ENCODE measurements at places on chromosomes 1 and 21.

DNA sequence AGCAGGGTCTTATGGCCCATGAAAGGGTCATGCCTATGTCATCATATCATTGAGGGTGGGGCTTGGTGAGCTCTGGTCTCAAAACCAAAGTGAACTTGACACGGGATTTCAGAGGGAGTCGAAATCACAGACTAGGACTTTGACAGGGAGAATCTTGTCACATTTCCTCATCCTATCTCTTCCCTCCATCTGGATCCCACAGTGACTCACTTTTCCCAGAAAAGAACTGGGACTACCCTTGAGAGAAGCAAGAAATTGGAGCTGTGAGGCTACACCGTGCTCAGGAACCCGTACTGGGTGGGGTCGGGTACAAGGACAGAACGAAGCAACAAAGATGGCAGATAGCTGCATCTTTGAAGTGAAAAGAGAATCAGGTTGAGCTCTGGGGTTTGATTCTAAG is 69.5 kb downstream of the ZSCAN20 start:
- DNase-seq, result no peak

- no peak for DNase-seq
Observed at GRCh38 chr1:119873135-119874015, 22.9 kb downstream of the ADAM30 start.

GRCh38 chr21:14988760-14989159 is 76.0 kb downstream of the NRIP1 start:
- no peak for DNase-seq

- no peak for DNase-seq
Observed at GRCh38 chr1:31434979-31435378, 22.0 kb downstream of the SERINC2 start.

DNA sequence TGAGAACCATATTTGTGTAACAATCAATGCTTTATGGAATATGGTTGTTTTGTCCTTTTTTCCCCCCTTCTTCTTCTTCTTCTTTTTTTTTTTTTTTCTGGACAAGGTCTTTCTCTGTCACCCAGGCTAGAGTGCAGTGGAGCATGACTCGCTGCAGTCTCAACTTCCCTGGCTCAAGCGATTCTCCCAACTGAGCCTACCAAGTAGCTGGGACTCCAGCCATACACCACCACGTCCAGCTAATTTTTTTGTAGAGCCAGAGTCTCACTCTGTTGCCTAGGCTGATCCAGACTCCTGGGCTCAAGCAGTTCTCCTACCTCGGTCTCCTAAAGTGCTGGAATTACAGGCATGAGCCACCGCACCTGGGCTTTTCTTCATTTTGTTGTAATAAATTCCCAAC is 86.7 kb downstream of the FMN2 start:
- DNase-seq, result no peak

DNA sequence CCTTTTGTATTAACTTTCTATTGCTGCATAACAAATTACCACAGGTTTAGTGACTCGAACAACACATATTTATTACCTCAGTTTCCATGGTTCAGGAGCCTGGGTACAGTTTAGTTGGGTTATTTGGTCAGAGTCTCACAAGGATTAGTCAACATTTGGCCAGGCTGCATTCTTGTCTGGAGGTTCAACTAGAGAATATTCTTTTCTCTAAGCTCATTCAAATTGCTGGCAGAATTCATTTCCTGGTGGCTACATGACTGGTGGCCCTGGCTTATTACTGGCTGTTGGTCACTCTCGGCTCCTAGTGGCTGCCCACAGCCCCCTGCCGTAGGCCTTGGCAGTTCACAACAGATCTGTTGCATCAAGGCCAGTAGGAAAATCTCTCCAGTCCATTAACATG is 81.1 kb upstream of the ADAR start:
- no peak for DNase-seq

GRCh38 chr21:34592120-34592955 is 22.6 kb downstream of the RCAN1 start:
- no peak for DNase-seq

DNA sequence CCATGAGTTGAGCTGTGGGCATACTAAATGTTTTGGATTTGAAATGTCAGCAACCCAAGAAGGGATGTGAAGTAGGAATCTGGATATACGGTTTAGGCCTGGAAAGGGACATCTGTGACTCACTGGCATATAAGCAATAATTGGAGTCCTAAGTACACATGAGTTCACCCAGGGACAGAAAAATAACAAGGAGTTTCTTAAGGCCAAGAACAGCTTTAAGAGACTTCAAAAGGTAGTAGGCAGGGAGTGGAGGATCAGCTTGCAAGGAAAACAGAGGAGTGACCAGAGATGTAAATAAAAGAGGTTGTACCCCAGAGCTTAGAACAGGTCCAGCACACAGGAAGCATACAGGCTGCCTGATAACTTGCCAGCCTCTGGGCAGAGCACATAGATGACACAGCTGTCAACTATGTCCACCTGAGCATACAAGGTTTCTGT is 28.1 kb downstream of the TMEM50B start:
- DNase-seq, result no peak

- DNase-seq, result no peak
Observed at GRCh38 chr1:100034470-100034869, 64.7 kb downstream of the SLC35A3 start.

GRCh38 chr1:101004670-101005069 is 20.9 kb downstream of the DPH5 start:
- DNase-seq, result no peak

GRCh38 chr21:15061279-15061678 is 3.5 kb downstream of the NRIP1 start:
- DNase-seq, result no peak

DNA sequence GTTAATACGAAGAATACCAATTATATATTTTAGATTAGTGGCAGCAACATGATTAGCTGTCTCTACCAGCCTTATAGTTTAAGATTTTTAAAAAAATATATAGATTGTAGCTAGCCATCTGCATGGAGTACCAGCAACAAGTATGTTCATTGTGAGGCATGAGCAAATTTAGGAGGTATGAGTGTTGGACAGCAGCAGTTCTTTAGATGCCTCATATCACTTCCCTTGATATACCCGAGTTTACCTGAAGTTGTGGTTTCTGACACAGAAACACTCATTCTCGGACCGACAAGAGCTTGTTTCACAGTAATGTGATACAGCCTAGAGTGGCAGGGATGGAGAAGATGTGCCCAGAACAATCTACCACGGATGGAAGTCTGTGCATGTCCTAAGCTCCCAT is 69.1 kb downstream of the RGS18 start:
- no peak for DNase-seq

- DNase-seq, result no peak
Observed at GRCh38 chr21:27817902-27818623, 851.2 kb upstream of the ADAMTS5 start.

DNA sequence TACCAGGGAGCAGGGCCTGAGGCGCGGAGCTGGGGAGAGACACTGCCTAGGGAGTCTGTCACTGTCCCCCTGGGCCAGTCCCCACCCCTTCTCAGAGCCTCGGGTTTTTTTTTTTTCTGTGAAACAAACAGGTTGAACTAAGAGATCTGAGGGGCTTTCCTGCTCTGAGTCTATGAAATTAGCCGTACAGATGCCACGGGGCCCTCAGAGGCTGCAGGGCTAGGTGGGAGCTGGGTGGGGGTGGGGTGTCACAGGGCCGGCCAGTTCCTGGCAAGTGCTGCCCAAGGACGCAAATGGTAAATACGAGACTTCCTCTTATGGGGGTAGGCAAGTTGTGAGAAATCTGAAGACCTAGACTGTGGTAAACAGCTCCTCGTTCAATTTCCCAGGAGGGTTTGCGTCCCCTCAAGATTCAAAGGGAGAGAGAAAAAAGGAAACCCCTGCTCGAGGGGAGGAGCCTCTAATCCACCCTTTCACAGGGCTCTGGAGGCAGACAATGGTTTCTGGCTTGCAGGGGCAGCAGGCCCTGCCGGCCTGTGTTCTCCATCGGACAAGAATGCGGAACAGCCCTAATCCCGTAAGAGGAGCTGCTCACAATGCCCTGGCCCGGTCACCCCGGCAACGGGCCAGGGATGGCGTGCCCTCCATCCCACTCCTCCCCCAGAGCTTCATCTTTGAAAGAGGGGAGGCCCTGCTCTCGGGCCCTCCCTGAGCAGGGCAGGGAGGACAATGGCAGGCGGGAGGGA is 7.8 kb downstream of the NUAK2 start:
- DNase-seq, result no peak

GRCh38 chr1:17831597-17831996 is 76.5 kb downstream of the ACTL8 start:
- DNase-seq, result no peak

- DNase-seq, result no peak
Observed at GRCh38 chr1:247548769-247549182, at the start of gene GCSAML. Gene GCSAML, plus strand, starts transcription at chr1:247549134. Its CDS starts 58 bp downstream, at chr1:247549192.

DNA sequence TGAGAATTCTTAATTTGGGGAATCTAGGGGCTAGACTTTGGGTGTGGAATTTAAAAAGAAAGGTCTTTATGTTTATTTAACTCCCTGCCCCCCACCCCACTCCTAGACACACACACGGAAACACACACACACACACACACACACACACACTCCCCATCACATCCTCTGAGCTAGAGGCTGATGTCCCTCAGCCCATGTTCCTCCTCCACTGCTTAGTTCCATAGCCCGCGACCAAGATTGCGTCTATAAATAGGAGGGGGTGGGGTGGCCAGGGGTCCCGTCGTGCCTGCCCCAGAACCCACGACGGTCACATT is 655 bp upstream of the KIRREL1 start:
- DNase-seq, result no peak

- no peak for DNase-seq
Observed at GRCh38 chr1:239739919-239740318, 351.8 kb upstream of the FMN2 start.

GRCh38 chr1:111372336-111372965 is 55.1 kb downstream of the OVGP1 start:
- no peak for DNase-seq

- no peak for DNase-seq
Observed at GRCh38 chr1:85406887-85407533, 57.9 kb downstream of the DDAH1 start.

DNA sequence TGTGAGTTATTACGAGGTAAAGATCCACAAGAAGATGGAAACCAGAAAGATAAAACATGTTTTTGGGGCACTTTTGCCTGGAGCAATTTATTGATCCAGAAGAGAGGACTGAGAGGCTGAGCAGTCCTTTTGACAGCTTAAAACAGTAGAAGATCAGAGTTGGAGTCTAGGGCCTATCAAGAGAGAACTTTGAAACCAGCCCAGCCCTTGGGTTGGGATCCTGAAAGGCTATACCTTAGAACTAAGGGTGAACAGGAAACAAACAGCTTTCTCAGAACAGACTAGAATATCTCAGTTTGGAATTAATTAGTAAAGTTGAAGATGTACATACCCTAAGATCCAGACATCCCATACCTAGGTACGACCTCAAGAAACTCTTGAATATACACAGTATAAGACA is 89.6 kb downstream of the ZZZ3 start:
- no peak for DNase-seq

GRCh38 chr1:27220096-27220495 is 14.3 kb upstream of the WDTC1 start:
- no peak for DNase-seq

GRCh38 chr1:202349206-202349928 is 868 bp downstream of the PPP1R12B start:
- DNase-seq, result no peak

GRCh38 chr21:21968810-21969209 is 970.6 kb downstream of the NCAM2 start:
- DNase-seq, result no peak

DNA sequence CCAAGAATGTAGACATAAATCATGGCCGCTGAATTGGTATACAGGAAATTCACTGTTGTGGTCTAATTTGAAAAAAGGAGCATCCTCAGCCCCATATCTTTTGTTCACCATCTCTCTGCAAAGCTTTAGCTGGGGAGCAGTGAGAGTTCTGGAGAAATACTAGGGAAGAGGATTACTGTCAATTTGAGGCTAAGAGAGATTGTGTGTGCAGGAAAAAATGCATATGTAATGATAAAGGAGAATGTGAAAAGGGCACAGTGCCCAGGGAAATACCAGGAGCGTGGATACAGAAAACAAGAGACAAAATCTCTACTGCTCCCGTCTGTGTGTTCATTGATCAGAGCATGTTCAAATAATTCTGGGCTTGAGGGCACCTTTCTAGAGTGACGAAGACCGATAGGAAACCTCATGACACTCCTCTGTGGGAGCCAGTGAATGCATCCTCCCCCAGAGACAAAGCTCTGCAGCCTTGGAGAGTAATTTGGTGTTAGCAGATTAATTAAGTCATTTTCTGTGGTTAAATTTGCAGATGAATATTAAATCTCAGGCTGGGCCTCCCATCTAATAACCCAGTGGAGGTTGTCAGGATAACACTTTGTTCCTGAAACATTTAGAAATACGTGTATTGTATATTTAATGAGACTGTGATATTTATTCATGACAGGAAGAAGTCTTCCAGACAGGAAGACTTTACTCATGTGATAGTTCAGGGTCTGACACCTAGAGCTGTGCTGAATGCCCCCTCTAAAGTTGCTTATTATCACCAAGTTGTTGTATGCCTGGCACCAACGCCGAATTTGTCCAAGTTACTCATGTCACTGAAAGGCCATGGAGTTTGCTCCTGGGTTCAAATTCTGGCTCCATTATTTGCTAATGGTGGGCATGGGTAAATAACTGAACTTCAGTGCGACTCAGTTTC is 287.3 kb upstream of the SGIP1 start:
- DNase-seq, result no peak

DNA sequence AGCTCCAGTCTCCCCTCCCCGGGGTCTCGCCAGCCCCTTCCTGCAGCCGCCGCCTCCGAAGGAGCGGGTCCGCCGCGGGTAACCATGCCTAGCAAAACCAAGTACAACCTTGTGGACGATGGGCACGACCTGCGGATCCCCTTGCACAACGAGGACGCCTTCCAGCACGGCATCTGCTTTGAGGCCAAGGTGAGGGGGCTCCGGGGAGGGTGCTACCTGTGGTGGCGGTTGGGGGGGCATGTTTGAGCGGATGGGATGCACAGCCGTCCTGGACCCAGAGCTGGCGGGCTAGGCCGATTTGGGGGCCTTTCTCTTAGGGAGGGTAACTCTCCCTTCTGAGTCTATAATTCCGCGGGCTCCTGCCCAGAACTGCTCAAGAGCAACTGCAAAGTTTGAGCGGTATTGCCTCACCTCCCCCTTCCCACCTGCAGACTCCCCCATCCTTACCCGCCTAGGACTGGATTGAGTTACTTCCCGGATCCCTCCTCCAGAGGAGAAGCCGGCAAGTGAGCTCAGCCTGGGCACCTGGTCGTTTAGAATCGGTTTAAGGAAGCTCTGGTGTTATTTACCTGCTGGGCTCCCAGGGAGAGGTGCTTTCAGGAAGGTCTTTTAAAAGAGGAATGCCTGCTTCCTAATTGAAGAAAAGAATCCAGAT is 730 bp downstream of the NOS1AP start:
- DNase-seq, result no peak

All from activated T-helper 9 cell treated with anti-CD3 and anti-CD28 coated beads, Interleukin-2, amount 50 U/mL, for 16 hours (primary cell).